Astrocyte of the cerebellum (primary cell): ENCODE measurements at places on chromosomes 7 and 10.

DNA sequence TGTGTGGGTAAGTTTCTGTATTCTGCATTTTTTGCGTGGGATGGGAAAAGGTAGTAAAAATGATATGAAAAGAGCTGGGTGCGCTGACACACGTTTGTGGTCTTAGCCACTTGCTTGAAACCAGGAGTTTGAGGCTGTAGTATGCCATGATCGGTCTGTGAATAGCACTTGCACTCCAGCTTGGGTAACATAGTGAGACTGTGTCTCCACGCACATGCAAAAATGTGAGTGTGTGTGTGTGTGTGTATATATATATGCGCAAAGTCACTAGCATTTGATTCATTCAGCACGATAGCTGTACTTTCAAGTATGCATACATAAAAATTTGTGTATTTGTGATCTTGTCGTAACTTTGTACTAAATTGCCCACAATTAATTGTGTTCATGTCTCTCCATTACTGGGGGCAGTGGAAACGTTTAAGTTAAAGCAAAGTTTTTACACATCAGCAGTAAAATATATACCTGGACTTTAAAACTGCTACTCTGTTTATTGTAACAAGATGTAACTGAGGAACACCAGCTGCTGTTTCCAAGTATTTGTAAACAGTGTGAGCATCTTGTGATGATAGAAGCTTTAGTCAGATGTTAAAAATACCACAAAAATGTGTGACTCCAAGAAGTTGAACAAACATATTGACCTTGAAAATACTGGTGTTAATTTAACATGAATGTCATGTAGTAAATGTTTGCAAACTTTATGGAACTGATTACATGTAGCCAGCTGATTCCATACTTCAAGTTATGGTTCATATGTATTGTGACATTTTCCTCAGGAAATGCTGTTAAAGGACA, 1.6 kb downstream of the ZRANB1 start:
- peak; percentile 8 for DNase-seq

DNA sequence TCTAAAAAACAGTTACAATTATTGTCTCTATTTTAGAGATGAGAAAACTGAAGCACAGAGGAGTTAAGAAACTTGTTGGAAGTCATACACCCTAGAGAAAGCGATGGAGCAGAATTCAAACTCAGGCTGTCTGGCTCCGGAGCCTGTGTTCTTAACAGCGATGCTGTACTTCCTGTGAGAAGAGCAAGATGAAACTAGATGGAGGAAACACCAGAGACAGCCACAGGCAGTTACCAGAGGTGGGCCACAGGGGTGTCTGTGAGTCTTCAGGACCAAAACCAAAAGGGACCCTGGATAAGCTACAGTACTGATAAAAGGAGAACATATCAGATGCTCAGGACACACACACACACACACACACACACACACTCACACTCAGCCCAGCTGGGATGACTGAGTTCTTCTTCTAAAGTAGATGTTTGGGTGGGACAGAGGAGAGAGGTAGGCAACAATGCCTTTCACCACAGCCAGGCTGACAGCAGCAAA, 289.2 kb downstream of the FZD1 start:
- DNase-seq, result no peak

- peak; percentile 31 for DNase-seq
Observed at GRCh38 chr10:99435986-99436638, 5.7 kb upstream of the GOT1 start.

GRCh38 chr7:15446280-15446679, 115.5 kb downstream of the AGMO start:
- DNase-seq, result no peak

DNA sequence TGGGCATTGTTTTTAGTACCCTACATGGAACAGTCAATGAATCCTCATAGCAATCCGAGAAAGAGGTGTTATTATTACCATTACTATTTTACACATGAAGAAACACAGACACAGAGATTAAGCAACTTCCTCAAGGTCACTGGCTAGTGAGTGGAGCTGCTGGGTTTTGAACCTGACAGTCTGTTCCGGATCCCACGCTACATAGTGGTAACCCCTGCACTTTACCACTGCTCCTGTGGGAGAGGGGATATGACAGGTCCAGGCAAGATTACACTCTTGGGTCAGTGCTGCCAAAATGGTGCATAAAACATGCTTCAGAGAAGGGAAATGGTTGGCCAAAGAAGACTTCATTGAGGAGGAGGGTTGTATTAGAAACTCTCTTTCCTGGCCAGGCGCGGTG, 185.7 kb downstream of the XPNPEP1 start:
- DNase-seq, result no peak

DNA sequence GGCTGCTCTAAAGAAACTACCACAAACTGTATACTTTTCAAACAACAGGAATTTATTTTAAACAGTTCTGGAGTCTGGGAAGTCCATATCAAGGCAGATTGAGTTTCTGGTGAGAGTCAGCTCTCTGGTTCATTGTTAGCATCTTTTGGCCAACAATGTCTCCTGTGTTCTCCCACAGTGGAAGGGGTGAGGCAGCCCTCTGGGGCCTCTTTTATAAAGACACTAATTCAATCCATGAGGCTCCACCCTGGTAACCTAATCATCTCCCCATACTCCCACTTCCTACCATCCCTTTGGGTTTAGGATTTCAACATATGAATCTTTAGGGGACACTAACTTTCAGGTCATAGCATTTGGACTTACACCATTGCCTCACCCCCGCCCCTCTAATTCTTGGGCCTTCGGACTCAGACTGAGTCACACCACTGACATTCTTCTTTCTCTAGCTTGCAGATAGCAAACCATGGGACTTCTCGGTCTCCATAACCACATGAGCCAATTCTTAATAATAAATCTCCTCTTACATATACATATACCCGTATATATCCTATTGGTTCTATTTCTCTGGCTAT, 64.3 kb upstream of the ANTXRL start:
- DNase-seq, result no peak

- DNase-seq, result peak; percentile 20
Observed at GRCh38 chr10:125629758-125630376, 53.1 kb downstream of the TEX36 start.

- DNase-seq, result no peak
Observed at GRCh38 chr7:101565601-101566209, 63.4 kb downstream of the MYL10 start.

DNA sequence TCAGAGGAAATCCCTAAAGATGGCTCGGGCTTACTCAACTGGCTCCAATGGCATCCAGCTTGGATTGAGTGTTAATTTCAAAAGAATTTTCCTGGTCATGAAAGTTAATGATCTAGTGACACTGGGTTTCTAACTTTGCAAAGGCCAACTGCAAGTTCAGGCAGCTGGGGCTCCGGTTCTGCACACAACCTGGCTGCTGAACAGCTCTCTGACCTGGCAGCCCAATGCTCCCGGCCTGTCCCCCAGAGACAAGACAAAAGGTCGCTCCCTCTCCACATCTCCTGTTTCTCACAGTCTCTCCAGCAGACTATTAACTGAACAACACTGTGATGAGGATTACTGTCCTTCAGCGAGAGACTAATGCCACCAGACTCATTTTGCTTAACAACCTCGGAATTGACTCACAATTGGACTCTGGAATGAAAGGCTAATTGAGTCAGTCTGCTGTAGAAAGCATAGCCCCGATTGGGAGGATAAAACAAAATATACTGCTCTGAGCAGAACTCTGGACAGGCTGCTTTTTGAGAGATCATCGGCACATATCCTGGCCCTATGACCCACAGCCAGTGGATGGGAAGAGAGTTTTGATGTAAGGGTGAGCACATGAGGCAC, 174.5 kb downstream of the GFRA1 start:
- no peak for DNase-seq

DNA sequence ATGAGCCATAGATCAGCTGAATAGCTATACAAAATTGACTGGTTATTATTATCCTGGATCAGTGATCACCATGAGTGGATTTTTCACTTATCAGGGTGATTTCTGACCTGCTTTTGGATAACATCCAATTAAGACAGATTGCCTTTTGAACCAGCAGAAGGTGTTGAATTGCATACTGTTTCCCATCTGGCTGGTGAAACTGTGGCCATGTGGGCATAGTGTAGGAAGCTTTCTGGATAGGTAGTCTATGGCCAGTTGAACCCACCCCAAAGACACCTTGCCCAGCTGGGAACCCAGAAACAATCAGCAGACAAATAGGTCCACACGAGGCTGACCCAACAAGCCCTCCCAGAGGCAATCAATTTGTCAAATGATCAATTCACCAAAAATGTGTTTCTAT, 29.3 kb downstream of the DNAJC12 start:
- DNase-seq, result no peak

DNA sequence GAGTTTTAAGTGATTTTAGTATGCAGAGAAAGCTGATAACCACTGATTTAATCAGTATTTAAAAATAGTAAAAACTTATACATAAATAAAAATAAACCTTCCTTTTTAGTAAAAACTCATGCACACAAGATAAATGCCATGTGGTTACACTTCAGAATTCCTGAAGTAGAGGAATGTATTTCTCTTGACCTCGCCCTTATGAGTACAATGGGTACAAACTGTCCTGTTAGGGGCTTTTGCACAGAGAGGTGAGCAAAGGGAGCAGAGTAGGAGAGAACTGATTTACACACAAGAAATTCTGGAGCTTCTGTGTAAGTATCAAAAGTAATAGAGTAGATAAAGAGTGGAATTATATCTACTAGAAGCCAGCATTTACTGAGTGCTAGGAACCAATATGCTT, 279.6 kb downstream of the PPP1R3A start:
- DNase-seq, result no peak

- DNase-seq, result no peak
Observed at GRCh38 chr7:151875942-151876898, 695 bp downstream of the PRKAG2 start.

DNA sequence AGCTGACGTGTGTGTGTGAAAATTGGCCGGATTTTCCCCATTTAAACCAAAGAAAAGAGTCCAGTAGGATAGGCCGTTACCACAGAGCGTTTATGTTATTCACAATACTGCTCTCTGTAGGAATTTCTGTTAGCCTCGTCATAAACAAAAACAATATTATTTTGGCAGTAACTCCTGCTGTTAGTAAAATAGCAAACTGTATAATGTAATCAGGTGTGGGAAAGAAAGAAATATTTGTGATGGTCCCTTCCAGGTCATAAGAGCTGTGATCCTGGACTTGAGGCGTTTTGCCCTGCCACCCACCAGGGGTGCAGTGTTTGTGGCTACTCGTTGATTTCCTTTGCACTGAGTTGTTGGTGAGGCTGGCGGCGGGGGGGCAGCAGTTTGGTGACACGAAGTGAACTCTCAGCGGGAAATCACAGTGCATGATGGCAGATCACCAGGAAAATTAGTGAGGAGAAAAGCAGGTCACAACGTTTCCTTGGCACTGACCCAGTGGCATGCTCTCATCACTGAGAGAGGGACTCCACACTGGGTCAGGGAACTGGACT, 2.8 kb downstream of the EEPD1 start:
- DNase-seq, result peak; percentile 38

DNA sequence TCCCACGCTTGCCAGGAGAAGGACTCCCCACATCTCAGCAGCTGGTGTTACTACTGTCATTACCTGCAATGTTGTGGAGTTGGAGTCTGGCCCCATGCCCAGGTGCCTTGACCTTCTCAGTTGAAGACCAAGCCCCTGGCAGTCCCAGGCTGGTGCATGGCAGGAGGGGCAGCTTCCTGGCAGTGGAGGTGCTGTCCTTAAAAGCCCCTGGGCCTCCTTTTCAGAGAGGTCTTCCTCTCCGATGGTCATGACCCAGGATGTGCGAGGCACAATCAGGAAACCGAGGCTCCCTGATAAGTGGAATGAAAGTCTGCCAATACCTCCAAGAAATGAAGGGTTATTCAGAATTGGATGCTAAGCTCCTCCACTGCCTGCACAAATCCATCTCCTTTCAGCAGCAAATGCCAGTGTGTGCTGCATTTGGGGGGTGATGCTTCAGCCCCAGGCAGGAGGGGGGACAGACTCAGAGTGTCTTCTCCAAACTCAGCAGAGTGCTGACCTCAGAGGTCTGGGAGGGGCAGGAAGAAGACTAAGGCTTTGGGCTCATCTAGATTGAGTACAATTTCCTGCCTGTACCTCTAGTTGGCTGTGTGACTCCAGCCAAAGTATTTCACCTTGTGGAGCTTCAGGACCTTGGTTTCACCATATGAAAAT, 97.0 kb upstream of the DDC start:
- no peak for DNase-seq

GRCh38 chr7:119254742-119255141, 1018.2 kb upstream of the KCND2 start:
- DNase-seq, result no peak

DNA sequence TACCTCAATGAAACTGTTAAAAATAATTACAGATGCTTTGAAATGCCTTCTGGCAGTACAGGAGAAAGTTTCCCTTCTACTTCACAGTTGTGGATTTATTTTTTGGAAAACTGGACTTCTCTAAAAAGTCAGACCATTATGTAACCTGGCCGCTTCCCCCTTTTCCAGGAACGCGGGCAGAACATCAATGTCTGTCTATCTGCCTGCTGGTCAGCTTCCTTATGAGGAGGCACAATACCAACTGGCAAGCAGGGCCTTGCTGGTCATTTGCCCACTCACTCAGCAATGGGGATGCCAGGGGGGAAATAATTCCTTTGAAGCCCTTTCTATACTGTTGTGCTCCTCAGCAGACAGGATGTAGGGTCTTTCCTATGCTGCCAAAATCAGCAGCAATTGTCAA, 22.5 kb upstream of the ADRB1 start:
- DNase-seq, result no peak

GRCh38 chr10:89668386-89669071, 23.5 kb upstream of the PANK1 start:
- no peak for DNase-seq

- DNase-seq, result no peak
Observed at GRCh38 chr10:28845009-28845682, 167.8 kb downstream of the BAMBI start.

DNA sequence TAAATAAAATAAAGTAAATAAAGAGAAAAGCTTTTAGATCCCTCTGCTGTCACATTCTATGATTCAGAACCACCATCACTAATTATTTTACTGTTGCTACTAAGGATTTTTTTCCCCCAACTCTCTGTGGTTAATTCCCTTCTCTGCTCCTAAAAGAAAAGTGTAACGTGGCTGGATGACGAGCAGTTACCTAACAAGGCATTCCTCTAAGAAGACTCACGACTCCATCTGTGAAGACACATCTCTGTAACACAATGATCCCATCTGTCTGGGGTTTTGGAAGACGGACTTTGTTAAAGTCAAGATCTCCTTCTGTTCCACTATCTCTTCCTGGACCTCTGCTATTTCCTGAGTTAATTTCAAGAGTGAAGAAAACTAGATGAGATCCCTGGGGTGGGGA, 179.9 kb downstream of the SFMBT2 start:
- DNase-seq, result peak; percentile 12
